Prostate gland (tissue), 2 donors: ENCODE measurements at places on chromosomes 6 and 20. TPM values are rescaled to one million over a fixed set of nuclear protein-coding genes. Genes with fewer than 3 reads are reported as not detected.
A peak's percentile ranks its signal among the peaks of the same experiment; 100 is the strongest.

DNA sequence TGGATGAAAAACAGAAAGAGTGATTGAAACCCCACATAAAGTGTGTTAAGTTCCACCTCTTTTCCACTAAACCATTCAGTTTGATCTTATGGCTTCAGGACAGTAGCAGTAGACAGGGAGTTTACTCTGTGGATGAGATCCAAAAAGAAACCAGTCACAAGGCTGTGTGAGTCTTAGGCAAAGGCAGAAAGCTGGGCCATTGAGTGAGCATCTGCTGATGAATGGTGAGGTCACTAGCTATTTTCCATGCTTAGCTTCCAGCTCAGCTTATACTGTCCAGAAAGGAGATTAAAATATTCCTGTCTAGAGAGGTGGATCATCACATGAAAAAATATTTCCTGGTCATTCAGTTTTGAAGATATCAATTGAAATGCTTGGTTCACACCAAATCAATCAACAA is 1643.9 kb downstream of the HACE1 start:
- no peak for DNase-seq
- H3K27me3 ChIP-seq = no peaks in the 10 kb centered on the region
- H3K27ac ChIP-seq = no peak overlapping the region
- H3K36me3 ChIP-seq = no peaks in the 10 kb centered on the region

- no peak for DNase-seq
- H3K36me3 ChIP-seq = no peaks in the 10 kb centered on the region
Measured at GRCh38 chr6:130900913-130901312, 73.7 kb downstream of the SMLR1 start.

DNA sequence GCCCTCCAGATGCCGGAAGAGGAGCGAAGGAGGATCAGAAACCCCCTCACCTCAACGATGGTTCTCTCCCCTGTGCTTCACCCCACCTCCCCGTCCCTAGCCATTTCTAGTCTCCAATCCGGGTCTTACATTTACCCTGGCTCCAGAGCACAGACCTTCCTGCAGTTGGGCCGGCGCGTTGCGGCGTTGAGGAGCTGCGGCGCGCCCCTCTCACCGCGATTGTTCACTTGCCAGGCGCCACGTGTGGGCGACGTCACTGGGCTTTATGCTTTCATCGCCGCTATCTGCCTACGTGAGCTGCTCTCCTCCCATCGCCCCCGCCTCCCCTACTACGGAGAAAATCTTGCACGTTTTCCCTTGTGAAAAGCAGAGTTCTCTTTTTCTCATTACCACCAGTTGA is at the start of gene CRISP2:
Gene CRISP2, minus strand, starts transcription at position 198 of the 400 bp plus-strand sequence. CDS start 4,347 bp downstream, outside the sequence.
- no peaks in the 10 kb centered on the region for H3K36me3 ChIP-seq
- H3K4me3 ChIP-seq = no peak within 1 kb of the TSS
- no peak for DNase-seq
- no peaks in the 10 kb centered on the region for H3K4me1 ChIP-seq

DNA sequence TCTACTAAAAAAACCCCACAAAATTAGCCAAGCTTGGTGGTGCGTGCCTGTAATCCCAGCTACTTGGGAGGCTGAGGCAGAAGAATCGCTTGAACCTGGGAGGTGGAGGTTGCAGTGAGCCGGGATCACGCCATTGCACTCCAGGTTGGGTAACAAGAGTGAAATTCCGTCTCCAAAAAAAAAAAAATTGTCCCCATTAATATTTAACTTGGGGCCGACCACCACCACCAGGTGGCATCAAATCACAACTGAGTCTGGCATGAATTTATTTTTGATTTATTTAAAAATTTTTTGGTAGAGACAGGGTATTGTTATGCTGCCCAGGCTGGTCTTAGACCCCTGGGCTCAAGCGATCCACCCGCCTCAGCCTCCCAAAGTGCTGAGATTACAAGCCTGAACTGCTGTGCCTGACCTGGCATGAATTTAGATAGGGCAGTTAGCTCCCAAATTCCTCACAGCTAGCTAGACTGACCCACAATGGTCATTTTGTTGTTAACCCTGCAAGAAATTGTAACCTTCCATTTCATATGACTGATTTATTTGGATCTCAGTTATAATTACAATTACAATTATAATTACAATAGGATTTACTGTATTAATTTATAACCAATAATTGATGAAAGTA is 17.1 kb upstream of the BEND3 start:
- no peaks in the 10 kb centered on the region for H3K27me3 ChIP-seq
- no peak overlapping the region for H3K4me3 ChIP-seq
- no peak for DNase-seq
- no peak overlapping the region for H3K27ac ChIP-seq

GRCh38 chr6:16600026-16600425 is 161.2 kb downstream of the ATXN1 start:
- DNase-seq = no peak
- H3K36me3 ChIP-seq = no peaks in the 10 kb centered on the region
- no peak overlapping the region for H3K4me3 ChIP-seq
- H3K27me3 ChIP-seq = no peaks in the 10 kb centered on the region
- no peaks in the 10 kb centered on the region for H3K4me1 ChIP-seq

DNA sequence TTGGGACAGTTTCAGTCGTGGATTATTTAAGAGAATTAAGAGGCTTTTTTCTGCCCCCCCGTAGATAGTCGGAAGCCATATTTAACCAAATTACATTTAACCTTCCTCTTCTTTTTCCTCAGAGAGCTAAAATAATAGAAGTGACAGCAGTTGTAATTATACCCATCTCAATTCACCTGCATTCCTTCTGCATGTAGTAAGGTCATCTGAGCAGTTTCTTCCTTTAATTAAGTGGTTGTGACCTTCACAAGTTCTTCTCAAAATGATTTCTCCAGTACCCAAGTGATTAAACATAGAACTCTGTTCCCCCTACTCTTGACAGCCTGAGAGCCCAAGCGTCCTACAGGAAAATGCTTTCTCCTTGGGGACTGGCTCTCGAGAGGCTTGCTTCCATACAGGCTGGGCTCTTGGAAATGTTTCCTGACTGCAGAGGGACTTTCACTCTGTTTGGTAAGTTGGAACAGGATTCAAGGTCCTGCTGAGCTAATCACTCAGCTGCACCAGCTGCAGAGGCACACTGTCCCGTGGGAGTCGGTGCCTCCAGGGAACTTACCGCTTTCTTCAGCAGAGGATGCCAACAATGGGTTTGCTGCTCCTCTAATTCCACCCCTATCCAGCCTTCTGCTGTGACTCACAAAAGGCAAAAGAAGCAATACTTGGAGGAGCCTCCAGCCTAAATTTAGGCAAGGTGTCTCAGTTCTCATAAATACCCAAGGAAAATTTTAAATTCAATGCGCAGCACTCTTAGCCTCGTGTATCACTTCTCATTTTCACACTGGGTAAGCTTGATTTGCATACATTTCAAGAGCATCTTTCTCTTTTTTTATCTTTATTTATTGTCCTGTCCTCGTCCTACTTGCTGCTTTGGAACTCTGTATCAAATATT is 414.9 kb downstream of the KIF16B start:
- no peaks in the 10 kb centered on the region for H3K36me3 ChIP-seq
- H3K27me3 ChIP-seq = no peaks in the 10 kb centered on the region
- no peak overlapping the region for H3K27ac ChIP-seq
- H3K4me1 ChIP-seq = no peaks in the 10 kb centered on the region
- no peak overlapping the region for H3K4me3 ChIP-seq
- DNase-seq = no peak

DNA sequence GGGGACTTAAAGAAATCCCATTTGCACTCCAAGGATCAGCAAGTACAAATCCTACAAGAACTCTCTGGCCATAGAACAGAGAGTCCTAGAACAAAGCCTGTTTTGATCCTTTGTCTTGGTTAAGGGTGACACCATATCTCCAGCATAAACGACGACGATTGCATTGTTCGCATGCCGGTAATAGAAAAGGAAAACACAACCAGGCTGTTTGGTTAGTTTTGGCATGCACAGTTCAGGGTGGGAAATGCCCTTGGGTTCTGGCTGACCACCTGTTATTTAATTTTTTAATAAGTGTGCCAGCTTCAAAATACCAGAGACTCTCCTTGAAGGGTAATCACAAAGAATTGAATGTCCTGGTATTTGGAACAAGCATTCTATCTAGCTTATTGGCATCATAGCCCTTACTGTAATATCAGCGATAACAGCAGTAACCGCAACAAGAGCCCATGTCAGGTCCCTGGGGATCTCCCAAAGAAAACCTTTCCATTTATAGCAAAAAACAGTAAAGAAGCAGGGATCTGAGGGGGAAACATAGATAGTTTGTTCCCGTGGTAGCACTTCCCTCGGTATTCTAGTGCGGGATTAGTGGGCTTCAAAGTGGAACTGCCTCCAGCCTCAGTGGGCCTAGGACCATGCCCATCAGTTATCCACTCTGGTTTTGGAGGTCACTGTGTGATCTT is 77.1 kb downstream of the TMEM170B start:
- no peaks in the 10 kb centered on the region for H3K4me1 ChIP-seq
- H3K36me3 ChIP-seq = no peaks in the 10 kb centered on the region
- no peak overlapping the region for H3K4me3 ChIP-seq
- H3K27ac ChIP-seq = no peak overlapping the region
- DNase-seq = no peak

DNA sequence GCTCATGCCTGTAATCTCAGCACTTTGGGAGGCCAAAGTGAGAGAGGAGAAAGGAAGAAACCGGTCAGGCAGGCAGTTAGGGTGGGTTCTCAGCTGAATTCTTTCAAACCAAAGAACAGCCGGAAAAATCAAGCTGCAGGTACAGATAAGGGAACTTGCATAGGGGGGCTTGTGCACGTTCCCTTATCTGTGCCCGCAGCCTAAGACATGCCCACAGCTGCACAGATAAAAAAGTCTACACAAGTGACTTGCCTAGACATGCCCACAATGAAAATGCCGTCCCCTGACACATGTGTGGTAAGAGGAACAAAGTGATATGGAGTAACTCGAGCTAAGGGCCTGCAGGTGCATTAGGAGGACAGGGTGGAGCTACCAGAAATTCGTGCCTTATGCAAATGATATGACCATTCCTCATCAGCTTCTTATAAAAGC is 175.8 kb upstream of the SALL4 start:
- no peaks in the 10 kb centered on the region for H3K27me3 ChIP-seq

GRCh38 chr20:56202493-56203077 is 45.9 kb upstream of the MC3R start:
- no peaks in the 10 kb centered on the region for H3K36me3 ChIP-seq
- no peak overlapping the region for H3K4me3 ChIP-seq
- no peaks in the 10 kb centered on the region for H3K4me1 ChIP-seq

- no peaks in the 10 kb centered on the region for H3K36me3 ChIP-seq
- H3K27ac ChIP-seq = no peak overlapping the region
- no peaks in the 10 kb centered on the region for H3K4me1 ChIP-seq
Measured at GRCh38 chr20:46261456-46262253, 46.6 kb downstream of the CDH22 start.

DNA sequence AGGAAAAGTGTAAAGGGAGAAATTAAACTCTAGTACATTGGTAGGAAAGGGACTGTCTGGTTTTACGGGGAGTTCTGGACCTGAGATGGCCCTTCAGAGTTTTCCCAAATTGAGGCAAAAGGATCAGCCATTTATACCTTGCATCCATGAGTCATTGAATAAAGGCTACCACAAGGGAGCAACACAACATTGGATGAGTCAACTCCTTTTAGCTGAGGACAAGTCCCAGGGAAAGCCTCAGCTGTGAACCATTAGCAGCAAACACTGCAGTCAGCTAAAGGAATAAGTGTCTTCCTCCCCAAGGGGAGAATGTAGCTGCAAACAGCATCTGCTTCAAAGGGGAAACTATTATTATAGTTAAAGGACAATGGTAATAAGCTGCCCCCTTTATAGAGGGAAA is 468.7 kb upstream of the ID4 start:
- H3K36me3 ChIP-seq = no peaks in the 10 kb centered on the region
- no peak overlapping the region for H3K4me3 ChIP-seq
- no peaks in the 10 kb centered on the region for H3K4me1 ChIP-seq
- no peaks in the 10 kb centered on the region for H3K27me3 ChIP-seq

GRCh38 chr6:33718713-33719112 is 7.2 kb upstream of the UQCC2 start:
- H3K4me1 ChIP-seq = peaks cover 19% of the 10 kb centered on the region
- H3K36me3 ChIP-seq = no peaks in the 10 kb centered on the region
- peak overlapping the region; percentile 69 for H3K27ac ChIP-seq
- H3K27me3 ChIP-seq = no peaks in the 10 kb centered on the region

DNA sequence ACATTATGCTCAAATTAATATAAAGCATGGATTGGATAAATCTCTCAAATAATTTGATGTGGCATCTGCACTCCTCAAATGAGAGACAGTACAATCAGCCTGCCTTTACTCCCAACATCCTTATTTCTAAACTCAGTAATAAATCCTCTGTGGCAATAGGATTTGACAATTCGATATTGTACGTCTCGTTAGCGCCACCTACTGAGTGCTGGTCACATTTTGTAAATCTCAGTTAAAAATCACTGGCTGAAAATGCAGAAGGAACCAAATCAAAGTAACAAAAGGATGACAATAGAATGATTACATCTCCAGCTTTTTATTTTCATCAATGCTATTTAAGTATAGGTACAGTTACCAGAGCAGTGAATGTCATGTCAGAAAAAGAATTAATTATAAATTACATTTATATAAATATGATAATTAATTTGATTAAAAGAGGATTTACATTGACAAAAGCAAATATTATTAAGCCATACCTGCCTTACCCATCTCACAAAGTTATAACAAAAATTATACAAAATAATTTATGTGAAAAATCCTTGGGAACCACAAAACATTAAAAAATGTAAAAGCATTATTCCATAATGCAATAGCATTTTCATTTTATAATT is 20.2 kb upstream of the GJE1 start:
- H3K27me3 ChIP-seq = no peaks in the 10 kb centered on the region
- H3K4me3 ChIP-seq = no peak overlapping the region

DNA sequence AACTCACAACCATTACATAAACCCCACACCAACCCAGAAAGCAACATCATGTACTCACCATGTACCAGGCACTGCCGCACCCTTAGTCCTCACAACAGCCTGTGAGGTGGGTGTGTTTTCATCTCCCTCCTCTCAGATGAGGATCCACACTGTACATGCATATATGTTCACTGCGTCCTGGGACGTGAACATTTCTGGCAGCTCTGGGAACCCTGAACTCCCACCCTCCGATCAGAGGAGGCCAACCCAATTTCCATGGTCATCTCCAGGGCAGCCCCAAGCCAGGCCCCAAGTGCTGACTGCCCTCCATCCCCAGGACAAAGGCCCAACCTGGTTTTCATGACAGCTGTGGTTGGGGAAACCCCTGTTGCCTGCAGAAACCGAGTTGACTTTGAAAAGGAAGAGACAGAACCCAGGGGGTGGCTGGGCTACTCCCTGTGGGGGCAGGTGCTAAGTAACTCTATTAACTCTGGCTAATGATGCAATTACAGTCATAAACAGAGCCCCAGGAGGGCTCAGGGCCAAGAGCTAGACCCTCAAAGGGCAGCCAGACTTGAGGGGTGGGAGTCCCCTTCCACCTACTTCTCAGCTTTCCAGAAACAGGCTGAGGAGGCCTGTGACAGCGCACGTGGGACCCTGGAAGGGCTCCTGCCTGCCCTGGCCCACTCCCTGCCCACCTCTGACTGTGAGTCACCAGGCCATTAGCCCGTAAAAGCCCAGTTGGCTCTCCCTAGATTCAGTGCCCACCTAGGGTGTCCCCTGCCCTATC is 2.6 kb downstream of the TFEB start:
- H3K4me3 ChIP-seq = peak overlapping the region; percentile 96
- H3K27me3 ChIP-seq = no peaks in the 10 kb centered on the region
- H3K4me1 ChIP-seq = peaks cover 44% of the 10 kb centered on the region
- peak; percentile 30 for DNase-seq

- H3K27me3 ChIP-seq = no peaks in the 10 kb centered on the region
- peaks cover 6% of the 10 kb centered on the region for H3K4me1 ChIP-seq
- no peak overlapping the region for H3K4me3 ChIP-seq
Measured at GRCh38 chr20:62068997-62069396, 3.3 kb upstream of the TAF4 start.

The HLA-DQB1 gene
- 1.0 TPM for total RNA-seq

The BPIFB1 gene
- total RNA-seq = not detected
